Neural crest cell (in vitro differentiated cells): ENCODE measurements at places on chromosomes 5 and 9. TPM values are rescaled to one million over a fixed set of nuclear protein-coding genes. Genes with fewer than 3 reads are reported as not detected.

HAVCR2 gene
- 0.19 and 0.55 TPM in 2 replicates for total RNA-seq

- no peak for DNase-seq
These were observed 1045.3 kb downstream of the TLE1 start for GRCh38 chr9:80644044-80644443.

- DNase-seq, result no peak
These were observed 45.1 kb upstream of the TRIO start for GRCh38 chr5:14097998-14098471.

GRCh38 chr5:151086905-151087360, 6.1 kb upstream of the TNIP1 start:
- no peak for DNase-seq

DNA sequence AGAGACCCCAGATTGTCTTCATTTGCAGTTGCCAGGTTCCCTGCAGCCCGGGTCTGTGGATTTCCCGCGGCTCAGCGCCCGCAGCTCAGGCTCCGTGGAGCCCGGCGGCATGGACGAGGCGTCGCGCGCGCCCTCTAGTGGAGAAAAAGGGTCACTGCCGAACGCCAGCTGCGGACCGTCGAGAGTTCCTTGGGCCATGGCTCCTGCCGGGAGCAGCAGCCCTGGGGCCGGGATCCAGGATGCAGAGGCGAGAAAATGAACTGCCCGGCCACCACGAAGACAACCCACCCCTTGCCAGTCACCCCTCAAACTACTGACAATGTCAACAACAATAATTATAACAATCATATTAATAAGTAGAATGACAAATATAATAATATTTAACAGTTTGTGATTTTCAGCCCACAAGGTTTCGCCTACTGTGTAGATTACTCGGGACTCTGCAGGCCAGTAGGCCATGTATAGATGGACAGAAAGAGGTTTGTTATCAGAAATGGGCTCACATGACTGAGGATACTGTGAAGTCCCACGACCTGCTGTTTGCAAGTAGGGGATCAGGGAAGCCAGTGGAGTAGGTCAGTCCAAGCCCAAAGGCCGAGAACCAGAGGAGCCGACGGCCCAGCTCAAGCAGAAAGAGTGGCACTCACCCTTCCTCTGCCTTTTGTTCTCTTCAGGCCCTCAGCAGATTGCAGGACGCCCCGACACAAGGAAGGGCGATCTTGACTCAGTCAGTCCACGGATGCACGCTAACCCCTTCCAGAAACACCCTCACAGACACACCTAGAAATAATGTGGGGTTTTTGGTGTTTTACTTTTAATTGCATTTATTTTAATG, 43.1 kb downstream of the BOD1 start:
- DNase-seq, result peak; percentile 90

DNA sequence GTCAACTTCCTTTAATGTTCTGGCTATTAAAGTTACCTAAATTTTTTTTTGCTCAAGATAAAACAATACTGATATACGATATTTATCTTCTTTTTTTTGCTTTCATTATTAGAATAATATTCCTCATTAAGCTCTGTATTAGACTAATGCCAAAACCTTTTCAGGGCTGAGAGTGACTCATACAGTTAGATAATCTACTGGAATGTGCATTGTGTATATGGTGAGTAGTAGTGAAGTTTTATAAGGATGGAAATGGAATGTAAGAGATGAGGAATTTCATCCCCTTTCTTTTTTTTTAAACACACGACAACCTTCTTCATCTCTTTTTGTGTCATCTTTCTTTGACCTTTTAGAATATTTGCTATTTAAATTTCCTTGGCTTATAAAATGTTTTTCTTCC, 268.6 kb downstream of the ISL1 start:
- DNase-seq, result no peak

DNA sequence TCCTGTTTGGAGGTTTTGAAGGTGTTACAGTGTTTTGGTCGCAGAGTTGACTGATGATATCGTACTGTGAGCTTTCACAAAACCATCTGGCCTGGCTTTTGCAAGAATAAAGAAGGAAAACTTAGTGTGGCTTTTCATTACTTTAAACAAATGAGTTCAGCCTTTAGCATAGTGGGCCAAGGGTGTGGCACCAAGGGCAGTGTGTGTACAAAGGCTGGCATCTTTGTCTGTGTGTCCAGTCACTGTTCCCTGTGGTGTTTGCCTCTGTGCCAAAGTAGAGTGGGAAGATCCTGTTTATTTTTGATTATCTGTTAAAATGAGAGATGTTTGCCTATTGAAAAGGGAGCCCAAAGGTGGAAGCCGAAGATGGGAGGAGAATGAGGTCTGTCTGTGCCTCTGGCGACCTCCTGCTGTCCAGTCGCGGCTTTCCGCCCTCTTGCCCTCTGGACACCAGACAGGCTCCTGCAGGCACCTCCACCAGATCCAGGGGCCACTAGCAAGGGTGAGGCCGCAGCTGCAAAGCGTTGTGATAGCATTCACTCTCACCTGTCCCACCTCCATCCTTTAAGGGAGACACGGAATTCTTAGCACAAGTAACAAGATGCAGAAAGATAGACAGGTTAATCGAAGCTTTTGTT, 113.7 kb downstream of the TRIO start:
- DNase-seq, result no peak

THBS4 gene
- total RNA-seq, result 6.9 and 10.0 TPM in 2 replicates

DNA sequence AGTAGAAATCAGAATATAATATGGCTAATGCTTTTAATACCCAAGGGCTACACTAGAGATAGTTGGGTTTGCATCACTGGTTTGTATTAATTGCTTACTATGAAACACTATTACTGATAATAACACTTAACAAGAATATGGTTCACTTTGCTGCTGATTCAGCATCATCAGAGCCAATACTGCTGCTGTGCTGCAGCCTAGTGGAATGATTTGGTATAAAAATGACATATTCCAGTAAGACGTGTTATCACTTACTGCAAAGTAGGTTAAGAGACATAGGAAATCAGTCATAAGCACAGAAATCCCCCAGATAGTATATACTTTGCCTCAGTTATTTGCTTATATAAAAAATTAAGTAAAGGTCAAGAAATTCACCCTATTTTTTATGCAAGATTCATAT, 2.8 kb downstream of the CDH10 start:
- no peak for DNase-seq

DNA sequence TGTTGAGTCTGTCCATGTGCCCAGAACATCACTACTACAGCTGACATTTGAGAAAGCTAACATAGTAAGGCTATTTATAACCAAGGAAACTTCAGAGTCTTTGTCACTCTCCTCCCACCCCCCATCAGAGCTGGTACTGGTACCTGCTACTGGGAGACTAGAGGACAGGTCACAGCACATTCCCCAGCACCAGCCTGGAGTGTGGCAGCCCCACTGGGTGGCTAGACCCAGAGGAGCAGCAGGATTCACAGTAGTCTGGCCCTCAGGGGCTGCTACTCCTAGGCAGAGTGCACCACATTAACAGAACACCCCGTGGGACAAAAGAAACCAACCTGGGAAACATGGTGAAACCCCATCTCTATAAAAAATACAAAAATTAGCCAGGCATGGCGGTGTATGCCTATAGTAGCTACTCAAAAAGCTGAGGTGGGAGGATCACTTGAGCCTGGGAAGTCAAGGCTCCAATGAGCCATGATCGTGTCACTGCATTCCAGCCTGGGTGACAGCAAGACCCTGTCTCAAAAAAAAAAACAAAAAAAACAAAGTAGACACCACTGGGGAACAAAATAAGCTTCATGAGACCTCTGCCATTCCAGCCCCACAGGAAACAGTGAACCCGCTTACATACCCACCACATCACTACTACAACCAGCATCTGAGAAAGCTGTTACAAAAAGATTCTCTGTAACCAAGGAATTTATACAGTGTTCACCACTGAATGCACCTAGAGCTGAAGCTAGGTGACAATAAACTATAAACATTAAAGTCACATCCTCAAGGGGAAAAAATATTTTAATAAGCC, 26.3 kb upstream of the PTGER4 start:
- no peak for DNase-seq

DNA sequence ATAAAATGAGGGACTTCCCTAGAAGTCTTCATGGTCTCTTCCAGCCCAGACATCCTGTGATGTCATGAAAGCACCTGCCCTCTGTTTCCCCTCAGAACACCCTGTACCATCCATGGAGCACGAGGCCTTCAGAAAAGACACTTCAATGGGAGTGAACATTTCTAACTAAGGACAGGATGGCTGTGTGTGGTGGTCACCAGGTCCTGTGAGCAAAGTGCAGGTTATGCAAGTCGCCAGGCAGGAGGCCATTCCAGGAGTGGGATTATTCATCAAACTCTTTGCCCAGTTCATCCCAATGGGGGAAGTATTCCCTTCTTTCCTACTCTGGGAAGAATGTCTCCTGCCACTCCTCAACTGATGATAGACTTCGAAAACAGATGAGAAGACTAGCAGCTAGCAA, 80.5 kb downstream of the SLC1A3 start:
- no peak for DNase-seq

- DNase-seq, result no peak
These were observed 3.6 kb downstream of the SVEP1 start for GRCh38 chr9:110575945-110576344.

GRCh38 chr5:40995801-40996586, 75.1 kb downstream of the MROH2B start:
- no peak for DNase-seq

ALDOB gene
- not detected in 2 replicates for total RNA-seq

AKNA gene
- total RNA-seq, result 13.4 and 16.6 TPM in 2 replicates

GRCh38 chr5:36646507-36647023, 40.2 kb downstream of the SLC1A3 start:
- DNase-seq, result no peak

NIPAL4 gene
- not detected in 2 replicates for total RNA-seq

NRARP gene
- total RNA-seq, result 31.7 and 33.7 TPM in 2 replicates

SLC6A7 gene
- total RNA-seq, result not detected in 2 replicates

DNA sequence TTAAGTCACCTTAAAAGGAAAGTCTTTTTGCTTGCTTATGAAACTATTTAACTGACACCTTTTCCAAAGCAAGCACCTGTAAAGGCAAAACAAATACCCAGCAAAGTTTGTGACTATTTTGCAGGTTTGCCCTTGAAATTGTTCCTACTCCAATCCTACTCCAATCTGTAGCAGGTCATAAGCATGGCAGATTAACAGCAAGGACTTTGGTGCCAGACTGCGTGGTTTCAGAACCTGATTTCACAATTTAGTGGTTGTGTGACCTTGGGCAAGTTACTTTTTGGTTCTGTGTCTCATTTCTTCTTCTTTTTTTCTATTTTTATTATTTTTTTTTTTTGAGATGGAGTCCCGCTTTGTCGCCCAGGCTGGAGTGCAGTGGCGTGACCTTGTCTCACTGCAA, 282.1 kb downstream of the RFX3 start:
- DNase-seq, result no peak

DNA sequence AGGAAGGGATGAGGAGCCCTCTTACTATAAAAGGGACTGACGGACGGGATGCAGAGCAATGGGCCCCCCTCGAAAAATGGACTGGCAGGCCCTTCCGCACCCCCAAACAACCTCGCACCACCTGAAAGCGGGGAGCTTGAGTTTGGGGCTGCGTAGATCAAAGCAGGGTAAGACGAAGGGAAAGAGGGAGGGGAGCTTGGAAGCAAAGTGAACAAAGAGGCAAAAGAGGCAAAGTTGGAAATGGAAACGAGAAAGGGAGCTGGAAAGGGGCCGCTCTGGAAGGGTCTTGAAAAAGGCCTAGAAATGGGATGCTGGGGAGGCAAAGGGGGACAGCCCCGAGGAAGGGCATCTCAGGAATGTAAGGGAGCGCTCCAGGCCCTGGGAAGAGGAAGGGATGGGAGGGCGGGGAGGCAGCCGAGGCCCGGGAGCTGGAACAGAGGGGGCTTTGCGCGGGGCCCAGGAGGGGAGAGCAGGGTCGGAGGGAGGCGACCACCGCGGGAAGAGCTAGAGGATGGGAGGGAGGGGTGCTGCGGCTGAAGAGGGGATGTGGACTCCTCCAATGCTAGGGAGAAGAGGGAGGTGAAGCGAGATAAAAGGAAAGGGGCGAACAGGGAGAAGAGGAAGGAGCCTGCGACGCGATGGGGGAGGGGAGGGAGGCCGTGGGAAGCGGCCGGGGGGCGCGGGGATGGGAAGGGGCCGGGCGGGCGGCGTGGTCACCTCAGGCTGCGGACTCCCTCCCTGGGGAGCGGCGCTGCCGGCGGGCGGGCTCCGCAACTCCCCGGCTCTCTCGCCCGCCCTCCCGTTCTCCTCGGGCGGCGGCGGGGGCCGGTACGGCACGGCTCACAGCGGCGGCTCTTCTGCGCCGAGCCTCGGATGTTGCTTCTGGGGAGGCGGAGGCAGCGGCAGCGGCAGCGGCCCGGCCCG, 577 bp downstream of the RNF145 start:
- DNase-seq, result peak; percentile 35

PDE6A gene
- total RNA-seq, result not detected in 2 replicates

PCDHA5 gene
- 1.3 and 1.4 TPM in 2 replicates for total RNA-seq

GRCh38 chr5:53884417-53884816, 324.0 kb downstream of the NDUFS4 start:
- no peak for DNase-seq

SLC36A1 gene
- total RNA-seq, result 19.3 and 21.7 TPM in 2 replicates

- DNase-seq, result no peak
These were observed 16.3 kb downstream of the ARHGEF28 start for GRCh38 chr5:73642344-73642743.

GRCh38 chr5:149345892-149346222, 558 bp downstream of the GRPEL2 start:
- no peak for DNase-seq

ZNF618 gene
- total RNA-seq, result 60.8 and 64.2 TPM in 2 replicates

- DNase-seq, result no peak
These were observed 254.1 kb downstream of the CDH18 start for GRCh38 chr5:19733612-19734495.

DNA sequence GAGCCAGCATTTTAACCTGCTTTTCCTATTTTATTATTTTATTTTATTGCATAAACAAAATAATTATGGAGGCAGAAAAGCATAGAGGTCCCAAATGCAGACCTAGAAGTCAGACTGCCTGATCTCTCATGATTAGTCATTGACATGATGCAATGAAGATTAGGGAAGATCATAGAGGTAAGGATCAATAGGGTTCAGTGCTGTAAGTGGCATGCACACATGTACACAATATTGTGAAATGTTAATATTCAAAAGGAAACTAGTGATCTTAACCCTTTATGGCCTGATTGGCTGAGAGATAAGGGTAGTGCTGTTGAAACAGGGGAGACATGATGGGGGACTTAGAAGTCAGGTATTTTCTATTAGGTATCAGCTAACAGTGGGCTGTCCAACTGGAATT, 1.1 kb upstream of the FRRS1L start:
- no peak for DNase-seq

DNA sequence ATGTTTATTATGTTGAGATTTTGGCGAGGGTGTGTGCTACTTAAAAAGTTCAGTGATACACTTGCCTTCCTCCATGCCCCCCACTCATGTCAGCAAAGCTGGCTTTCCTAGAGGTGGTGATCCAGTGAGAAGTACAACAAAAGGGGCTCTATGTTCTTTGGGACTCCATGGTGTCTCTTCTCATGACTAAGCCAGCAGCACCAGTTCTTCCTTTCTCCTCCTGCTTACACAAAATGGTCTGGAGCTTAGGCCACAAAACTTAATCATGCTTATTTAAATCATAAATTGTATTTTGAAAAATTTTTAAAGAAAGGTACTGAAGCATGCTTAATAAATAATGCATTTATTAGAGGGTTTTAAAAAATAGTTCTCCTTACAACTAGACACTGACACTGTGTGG, 22.4 kb downstream of the MOCS2 start:
- no peak for DNase-seq
